Cardiac septum (tissue), 1 donor: ENCODE measurements at places on chromosomes 12 and 14.

GRCh38 chr12:22525426-22525825 lies 18.9 kb downstream of the C2CD5 start:
- DNase-seq: no peak

GRCh38 chr14:41607304-41607775 lies 664 bp downstream of the LRFN5 start:
- no peak for DNase-seq

GRCh38 chr14:100660882-100661635 lies 65.6 kb upstream of the DLK1 start:
- DNase-seq: no peak

DNA sequence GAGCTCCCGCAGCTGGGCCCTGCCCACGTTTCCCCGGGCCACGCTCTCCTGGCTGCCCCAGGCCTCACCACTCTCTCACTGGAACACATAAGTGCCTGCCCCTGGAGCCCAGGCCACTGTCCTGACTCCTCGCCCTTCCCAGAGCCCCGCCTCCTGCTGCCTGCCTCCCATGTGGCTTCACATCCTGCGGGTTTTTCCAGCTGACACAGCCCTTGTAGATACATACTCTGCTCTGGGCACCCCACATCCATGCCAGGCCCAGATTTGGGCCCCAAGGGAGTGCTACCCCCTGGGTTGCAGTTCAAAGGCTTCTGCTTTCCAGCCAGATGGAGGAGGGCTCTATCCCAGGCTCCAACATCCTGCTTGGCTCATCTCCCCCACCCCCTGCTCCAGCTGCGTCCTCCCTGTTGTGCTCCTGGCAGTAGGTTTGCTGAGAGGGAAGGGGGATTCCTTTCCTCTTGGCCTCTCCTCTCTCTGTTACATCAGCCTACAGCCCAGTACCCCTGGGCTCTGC lies 60.1 kb downstream of the TSPAN9 start:
- peak; percentile 91 for DNase-seq

DNA sequence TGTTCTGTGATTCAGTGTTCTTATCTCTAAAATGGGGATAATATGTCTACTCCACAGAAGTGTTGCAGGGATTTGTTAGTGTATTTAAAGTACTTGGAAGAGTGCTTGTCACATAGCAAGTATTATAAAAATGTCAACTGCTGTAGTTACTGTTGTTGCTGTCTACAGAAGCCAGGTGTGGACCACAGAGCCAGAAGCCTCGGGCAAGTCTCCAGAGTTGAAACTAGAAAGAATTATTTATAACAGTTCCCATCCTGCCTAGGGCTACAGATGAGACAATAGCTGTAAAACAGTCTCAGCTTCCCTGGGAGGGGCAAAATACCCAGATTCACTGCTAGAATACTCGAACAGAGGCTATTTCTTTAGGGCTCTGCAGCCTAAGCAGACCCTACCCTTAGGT lies 55.4 kb upstream of the FUT8 start:
- DNase-seq: no peak

DNA sequence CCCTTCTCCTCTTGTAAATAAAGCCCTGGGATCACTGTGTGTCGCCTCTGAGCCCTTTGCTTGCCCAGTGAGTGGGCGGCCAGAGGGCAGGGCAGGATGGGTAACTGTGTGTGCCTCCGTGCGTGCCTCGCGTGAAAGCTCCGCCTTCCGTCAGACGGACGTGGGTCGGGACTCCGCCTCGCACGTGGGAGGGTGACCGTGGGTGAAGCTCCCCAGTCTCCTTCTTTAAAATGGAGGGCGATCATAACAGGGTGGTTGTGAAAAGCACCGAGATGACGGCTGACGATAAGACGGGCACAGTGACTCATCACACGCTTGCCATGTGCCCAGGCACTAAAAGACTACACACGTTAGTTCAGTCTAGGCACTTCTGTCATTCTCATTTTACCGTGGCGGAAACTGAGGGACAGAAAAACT lies 9.2 kb downstream of the PHB2 start:
- peak; percentile 80 for DNase-seq

DNA sequence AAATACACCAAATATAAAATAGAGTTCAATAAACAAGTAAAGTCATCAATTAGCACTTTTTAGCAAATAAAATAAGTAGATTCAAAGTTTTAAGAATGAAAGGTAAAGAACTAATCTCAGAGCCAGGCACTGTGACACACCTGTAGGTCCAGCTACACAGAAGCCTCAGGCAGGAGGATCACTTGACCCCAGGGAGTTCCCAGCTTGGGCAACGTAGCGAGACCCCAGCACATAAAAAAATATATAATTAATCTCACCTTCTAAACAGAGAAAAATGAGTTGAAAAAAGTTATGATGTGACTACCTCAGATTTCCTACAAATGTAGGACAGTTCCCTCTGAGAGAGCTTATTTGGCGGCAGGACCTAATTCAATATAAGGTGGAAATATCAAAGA lies 19.3 kb downstream of the DAD1 start:
- DNase-seq: no peak

GRCh38 chr12:101485021-101485420 lies 9.9 kb downstream of the SPIC start:
- DNase-seq: no peak

- no peak for DNase-seq
Measured at GRCh38 chr14:35632676-35633075, 98.7 kb downstream of the INSM2 start.

DNA sequence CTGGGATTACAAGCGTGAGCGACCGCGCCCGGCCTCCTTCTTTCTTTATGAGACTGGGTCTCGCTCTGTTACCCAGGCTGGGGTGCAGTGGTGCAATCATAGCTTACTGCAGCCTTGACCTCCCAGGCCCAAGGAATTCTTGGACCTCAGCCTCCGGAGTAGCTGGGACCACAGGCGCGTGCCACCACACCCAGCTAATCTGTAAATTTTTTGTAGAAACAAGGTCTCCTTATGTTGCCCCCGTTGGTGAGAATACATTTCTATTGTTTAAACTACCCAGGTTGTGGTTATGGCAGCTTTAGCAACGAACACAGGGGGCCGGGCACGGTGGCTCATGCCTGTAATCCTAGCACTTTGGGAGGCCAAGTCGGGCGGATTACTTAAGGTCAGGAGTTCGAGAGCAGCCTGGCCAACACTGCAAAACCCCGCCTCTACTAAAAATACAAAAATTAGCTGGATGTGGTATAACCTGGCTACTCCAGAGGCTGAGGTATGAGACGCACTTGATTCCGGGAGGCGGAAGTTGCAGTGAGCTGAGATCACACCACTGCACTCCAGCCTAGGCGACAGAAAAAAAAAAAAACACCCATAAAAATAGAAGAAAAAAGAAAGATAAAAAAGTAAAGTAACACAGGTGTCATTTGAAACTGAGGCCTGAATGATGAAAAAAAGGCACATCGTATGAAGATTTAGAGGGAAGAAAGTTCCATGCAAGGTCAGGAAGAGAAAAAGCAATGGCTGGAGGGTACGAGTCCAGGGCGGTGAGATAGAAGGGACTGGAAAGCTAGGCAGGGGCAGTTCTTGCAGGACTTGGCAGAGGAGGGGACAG lies 977 bp upstream of the TMEM120B start:
- no peak for DNase-seq

- DNase-seq: no peak
Measured at GRCh38 chr12:14853961-14854360, 10.6 kb upstream of the ART4 start.

- no peak for DNase-seq
Measured at GRCh38 chr12:122107261-122107660, 28.7 kb downstream of the MLXIP start.

DNA sequence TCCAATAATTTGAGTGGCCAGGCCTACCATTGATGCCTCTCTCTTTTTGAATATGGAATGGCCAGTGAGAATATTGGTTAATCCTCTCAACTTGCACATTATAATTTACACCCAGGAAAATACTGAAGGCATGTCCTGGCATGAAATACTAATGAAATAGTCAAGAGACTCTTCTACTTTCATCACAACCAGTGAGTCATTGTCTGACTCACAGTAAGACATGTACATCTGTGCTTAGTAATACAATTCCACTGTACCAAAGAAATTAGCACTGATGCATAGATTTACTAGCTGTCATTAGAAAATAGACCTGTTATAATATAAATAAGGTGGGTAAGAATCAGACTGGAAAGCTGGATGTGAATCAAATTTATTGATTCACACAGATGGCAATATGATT lies 31.6 kb downstream of the KCNC2 start:
- no peak for DNase-seq

DNA sequence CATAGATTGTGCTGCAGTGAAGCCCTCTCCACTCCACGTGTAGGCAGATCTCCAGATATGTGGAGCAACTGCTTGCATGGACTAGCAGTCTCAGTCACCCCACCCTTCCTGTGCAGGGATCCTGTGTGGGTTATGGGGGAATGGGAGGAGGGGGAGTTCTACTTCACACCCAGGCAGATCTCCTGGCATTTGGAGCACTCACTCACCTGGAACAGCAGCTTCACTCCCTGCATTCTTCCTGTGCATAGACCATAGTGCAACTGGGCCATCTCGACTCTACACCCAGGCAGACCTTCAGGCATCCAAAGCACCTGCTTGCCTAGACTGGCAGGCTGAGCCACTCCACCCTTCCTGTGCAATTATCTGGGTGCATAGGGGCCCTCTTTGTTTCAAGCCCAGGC lies 96.0 kb upstream of the PCED1B start:
- DNase-seq: no peak

DNA sequence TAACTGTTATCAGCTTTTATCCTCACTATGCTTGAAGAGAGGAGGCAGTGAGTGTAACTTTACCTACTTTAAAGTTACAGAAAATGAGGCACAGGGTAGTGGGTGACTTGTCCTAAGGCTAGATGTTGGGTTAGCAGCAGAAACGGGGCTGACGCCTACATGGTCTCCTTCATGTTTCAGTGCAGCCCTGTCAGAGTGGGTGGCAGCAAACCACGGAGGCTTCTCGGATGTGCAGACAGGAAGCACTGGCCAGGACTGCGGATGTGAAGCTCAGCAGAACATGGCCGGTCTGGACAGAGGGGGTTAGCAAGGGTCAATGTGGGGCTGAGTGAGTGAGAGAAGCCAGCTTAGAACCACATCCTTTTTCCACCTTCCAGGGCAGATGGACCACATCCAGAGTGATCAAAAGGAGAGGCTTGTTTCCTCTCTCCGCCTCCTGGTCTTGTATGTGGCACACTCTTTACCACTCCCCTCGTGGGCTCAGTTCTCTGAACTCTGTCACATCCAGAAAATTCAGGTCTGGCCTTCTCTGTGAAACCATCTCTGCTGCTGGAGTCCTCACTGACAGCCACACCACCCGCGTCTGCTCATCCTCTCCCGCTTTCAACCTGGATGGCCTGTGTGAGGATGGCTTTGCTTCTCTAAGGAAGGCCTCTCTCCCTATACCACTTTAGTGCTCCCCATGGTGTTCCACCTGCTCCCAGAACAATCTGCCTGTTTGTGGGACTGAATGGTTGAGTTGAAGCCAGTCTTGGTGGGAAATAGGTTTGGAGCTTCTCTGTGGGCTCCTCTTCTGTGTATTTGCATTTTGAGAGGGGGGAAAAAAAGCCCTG lies 14.1 kb downstream of the SUSD6 start:
- DNase-seq: peak; percentile 88

DNA sequence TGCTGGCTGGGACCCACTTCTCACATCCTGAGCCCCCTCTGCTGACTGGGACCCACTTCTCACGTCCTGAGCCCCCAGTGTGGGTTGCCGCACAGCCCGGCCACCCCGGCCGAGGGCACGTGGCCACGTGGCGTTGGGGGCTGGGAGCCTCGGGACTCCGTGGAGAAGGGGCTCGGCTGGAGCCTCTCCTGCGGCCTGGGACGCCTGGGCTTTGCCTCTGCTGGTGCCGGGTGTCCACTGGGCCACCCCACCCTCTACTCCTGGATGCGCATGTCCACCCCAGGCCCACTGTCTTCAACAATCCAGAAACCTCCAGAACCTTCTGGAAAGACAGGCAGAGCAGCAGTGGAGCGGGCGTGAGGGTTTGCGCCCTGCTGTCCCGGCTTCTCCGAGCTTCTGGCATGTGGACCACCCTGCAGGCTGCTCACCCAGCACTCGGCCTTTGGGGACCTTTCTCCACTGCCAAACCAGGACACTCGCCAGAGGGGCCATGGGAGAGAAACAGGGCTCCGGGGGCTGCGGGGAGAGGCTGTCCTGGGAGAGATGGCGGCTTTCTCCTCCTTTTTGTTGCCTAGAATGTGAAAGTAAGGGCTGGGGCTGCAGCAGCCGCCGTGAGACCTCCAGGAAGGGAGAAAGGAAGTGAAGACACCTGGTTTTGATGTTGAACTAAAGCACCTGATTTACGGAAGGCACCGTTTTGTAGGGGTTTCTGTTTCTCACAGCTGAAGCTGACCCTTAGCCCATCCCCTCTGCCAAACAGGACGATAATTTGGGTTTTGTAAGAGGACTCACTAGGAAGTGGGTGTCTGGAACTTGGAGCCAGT lies 30.0 kb downstream of the NOC4L start:
- no peak for DNase-seq

GRCh38 chr12:32302218-32303173 lies 96.9 kb upstream of the FGD4 start:
- DNase-seq: no peak

- no peak for DNase-seq
Measured at GRCh38 chr14:91352728-91353692, 64.6 kb downstream of the CCDC88C start.

- no peak for DNase-seq
Measured at GRCh38 chr12:105915997-105916759, 222.6 kb downstream of the NUAK1 start.

- no peak for DNase-seq
Measured at GRCh38 chr12:46554460-46554859, 181.9 kb upstream of the SLC38A2 start.

- DNase-seq: no peak
Measured at GRCh38 chr12:67989184-67989920, at the start of gene IFNG-AS1. TSS of gene IFNG-AS1 (plus strand) at chr12:67989447.

- no peak for DNase-seq
Measured at GRCh38 chr12:31249356-31249755, 76.6 kb downstream of the SINHCAF start.

GRCh38 chr14:60807971-60808370 lies 73.4 kb downstream of the MNAT1 start:
- DNase-seq: no peak

- no peak for DNase-seq
Measured at GRCh38 chr12:45598761-45599160, 130.7 kb upstream of the ARID2 start.

DNA sequence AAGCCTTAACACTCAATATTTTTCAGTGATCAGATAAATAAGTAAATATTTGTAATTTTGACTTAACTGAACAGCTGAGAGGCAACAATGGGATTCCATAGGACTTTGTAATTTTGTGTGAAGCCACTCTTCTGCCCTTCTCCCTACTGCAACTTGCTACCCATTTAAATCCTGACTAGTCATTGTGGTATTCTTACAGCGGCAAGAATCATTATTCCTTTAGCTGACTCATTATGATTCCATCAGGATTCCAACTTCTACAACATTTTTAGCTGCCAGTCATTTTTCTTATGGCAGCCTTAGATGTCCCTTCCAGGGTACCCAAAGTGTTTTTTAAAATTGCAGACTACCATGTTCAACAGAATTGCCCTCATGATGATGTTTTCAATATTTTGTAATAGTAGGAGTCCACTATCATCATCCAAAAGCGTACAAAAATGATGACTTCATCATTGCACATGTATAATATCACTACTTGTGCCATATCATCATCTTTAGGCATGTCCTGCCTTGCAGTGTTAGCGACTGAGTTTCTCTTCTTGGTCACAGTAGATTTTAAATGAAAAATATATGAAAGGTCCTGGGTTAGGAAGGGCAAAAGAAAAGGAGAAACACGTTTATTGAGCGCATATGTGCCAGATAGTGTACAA lies 5.1 kb upstream of the MAGOHB start:
- DNase-seq: no peak

- no peak for DNase-seq
Measured at GRCh38 chr12:46390304-46390703, 17.7 kb upstream of the SLC38A2 start.

GRCh38 chr12:94615260-94616181 lies 34.8 kb downstream of the TMCC3 start:
- DNase-seq: no peak
